ENCODE measurements at places on chromosomes 2 and 18. TPM values are rescaled to one million over a fixed set of nuclear protein-coding genes. Genes with fewer than 3 reads are reported as not detected.

REG1B gene
- not detected for total RNA-seq

RAPH1 gene
- total RNA-seq, result 83.0 TPM

DSG2 gene
- total RNA-seq, result 12.1 TPM

SPHKAP gene
- not detected for total RNA-seq

IL36B gene
- total RNA-seq, result not detected

LHCGR gene
- 2.3 TPM for total RNA-seq

ARHGEF33 gene
- 0.68 TPM for total RNA-seq

IL1R1 gene
- total RNA-seq, result 381 TPM

TUBA3D gene
- not detected for total RNA-seq

CD28 gene
- total RNA-seq, result 7.3 TPM

SPATA3 gene
- not detected for total RNA-seq

LRP2 gene
- 0.65 TPM for total RNA-seq

ALPP gene
- not detected for total RNA-seq

CCT4 gene
- total RNA-seq, result 75.9 TPM

MDH1B gene
- total RNA-seq, result 1.1 TPM

MSTN gene
- total RNA-seq, result 1.3 TPM

RIOK3 gene
- total RNA-seq, result 89.0 TPM

RIT2 gene
- total RNA-seq, result not detected

ANKRD44 gene
- total RNA-seq, result 44.7 TPM

RMDN2 gene
- 15.0 TPM for total RNA-seq

AMER3 gene
- total RNA-seq, result not detected

SEMA4F gene
- 8.5 TPM for total RNA-seq

MALL gene
- 8.0 TPM for total RNA-seq

REG3A gene
- total RNA-seq, result not detected

FKBP7 gene
- 19.6 TPM for total RNA-seq

COLEC12 gene
- total RNA-seq, result 56.4 TPM

NAT8 gene
- not detected for total RNA-seq

ASB18 gene
- not detected for total RNA-seq

DYSF gene
- 13.8 TPM for total RNA-seq

SPP2 gene
- not detected for total RNA-seq

Measured in subcutaneous adipose tissue (tissue), 4 donors.